Cortex of kidney (tissue), 1 donor: ENCODE measurements at places on chromosomes 2 and 18.

DNA sequence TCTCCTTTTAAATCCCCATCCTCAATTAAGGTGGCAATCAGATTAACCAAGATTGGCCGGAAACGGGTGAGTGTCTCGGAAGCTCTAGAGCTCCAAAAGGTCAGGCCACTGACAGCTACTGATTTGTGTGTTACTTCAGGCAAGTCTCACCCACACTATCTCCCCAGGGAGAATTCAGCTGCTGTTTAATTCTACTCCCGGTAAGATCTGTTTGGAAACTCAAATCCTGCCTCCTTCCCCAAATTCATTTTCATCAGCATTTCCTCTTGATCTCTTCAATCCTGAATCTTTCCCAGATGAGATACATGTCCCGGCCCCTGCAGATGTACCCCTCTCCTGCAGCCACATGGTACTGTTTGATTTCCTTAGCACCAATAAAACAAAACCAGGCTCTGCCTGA, 34.9 kb downstream of the EFR3B start:
- DNase-seq: no peak

- DNase-seq: no peak
Measured at GRCh38 chr2:160076914-160077313, 14.5 kb upstream of the PLA2R1 start.

- no peak for DNase-seq
Measured at GRCh38 chr2:96320326-96320725, 4.8 kb upstream of the ITPRIPL1 start.

DNA sequence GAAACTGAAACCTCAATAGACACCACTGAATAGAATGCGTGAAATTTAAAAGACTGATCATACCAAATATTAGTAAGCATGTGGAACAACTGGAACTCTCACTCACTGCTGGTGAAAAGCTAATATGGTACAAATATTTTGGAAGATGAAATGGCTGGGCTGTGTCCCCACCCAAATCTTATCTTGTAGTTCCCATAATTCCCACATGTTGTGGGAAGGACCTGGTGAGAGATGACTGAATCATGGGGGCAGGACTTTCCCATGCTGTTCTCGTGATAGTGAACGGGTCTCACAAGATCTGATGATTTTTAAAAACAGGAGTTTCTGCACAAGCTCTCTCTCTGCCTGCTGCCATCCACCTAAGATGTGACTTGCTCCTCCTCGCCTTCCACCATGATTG, 32.0 kb upstream of the MYCN start:
- no peak for DNase-seq

- DNase-seq: no peak
Measured at GRCh38 chr2:179571252-179571651, 290.2 kb downstream of the ZNF385B start.

- no peak for DNase-seq
Measured at GRCh38 chr2:105391058-105391627, 7.7 kb downstream of the FHL2 start.

DNA sequence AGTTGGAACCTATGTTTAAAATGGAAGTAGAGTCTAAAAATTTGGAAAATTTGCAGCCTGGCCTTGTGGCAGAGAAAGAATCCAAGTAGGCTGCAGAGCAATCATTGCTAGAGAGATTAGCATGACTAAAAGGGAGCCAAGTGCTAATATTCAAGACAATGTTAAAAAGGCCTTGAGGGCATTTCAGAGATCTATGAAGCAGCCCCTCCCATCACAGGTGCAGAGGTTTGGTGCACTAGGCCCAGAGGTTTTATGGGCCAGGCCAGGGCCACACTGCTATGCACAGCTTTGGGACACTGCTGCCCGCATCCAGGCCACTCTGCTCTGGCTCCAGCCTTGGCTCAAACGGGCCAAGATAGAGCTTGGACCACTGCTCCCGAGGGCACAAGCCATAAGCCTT, 6.7 kb upstream of the IL1A start:
- no peak for DNase-seq

GRCh38 chr18:3014503-3015203, 1.7 kb upstream of the LPIN2 start:
- no peak for DNase-seq

DNA sequence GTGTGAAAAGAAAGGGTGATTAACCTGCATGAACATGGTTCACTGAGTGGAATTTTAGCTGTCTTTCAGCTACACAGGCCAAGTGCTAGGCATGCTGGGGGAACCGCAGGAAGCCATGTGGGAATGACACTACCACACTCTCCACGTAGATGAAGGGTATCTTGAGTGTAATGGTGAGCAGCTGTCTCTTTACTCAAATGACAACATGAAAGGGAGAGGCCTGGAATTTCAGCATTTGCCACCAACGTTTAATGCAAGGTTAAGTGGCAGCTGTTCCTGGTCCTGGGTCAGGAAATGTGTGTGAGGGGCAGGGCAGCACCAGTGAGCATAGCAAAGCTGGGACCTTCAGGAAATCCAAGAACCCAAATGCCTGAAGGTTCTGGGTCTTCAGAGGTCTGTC, 588.4 kb downstream of the SLC4A3 start:
- no peak for DNase-seq

- DNase-seq: no peak
Measured at GRCh38 chr2:2797797-2798196, 466.7 kb upstream of the MYT1L start.

GRCh38 chr2:140643761-140644187, 1487.0 kb downstream of the LRP1B start:
- DNase-seq: no peak

DNA sequence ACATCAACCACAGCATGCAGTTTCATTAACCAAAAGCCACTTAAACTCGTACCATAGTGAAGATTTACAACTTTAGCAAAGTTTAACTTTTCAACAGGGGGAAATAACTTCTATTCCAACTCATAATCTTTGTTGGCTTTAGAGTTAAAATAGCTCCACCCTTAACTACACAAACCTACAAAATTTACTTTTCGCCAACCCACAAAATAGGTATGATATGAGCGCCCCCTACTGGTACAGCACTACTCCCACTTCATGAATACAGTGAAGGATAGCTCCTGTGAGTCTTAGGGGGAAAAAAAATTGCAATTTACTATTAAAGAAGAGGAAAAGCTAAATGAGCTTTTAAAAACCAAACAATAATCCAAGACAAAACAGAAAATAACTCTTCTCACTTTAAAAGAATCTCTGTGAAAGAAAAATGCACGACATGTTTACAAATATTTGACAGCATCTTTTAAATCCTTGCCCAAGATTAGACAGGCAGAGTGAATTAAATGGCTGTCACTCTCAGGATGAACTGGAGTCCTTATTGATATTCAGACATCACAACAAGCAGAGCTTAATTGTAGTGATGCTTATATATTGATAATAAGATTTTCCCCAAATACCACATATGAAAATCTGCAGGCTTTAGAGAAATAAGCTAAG, 32.2 kb downstream of the TMEFF2 start:
- DNase-seq: no peak

GRCh38 chr2:33316328-33316727, 160.1 kb upstream of the RASGRP3 start:
- DNase-seq: no peak

DNA sequence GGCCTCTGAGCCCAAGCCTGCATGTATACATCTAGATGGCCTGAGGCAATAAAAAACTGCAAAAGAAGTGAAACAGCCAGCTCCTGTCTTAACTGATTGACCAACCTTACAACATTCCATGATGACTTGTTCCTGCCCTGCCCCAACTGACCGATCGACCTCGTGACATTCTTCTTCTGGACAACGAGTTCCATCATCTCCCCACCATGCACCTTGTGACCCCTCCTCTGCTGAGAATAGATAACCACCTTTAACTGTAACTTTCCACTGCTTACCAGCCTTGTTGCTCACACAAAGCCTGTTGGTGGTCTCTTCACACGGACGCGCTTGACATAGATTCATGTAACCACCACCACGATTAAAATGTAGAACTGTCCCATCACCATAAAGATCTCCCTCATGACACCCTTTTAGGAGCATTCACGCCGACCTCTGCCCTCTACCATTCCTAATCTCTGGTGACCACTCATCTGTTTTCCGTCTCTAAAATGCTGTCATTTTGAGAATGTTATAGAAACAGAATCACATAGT, 120.1 kb upstream of the REV1 start:
- DNase-seq: no peak
